ENCODE measurements at places on chromosomes 4 and X.

DNA sequence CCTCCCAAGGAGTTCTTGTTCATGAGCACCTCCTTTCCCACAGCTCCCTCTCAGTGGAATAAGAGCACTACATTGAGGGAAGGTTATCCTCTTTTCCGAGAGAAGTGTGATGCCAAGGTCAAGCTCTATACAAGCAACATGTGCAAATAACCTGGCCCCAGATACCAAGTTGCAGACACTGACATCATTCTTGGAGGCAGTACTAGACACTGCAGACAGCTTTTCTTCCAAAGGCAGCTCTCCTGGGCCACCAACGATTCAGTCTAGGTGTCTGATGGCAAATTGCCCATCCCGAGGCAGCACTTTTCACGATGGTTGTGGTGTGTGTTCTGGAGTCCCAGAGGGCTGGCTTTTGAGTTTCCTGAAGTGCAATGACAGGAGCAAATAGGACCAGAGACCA lies 384.9 kb downstream of the TLL1 start:
- DNase-seq, result no peak

GRCh38 chrX:43897290-43897689 lies 15.0 kb upstream of the MAOB start:
- no peak for DNase-seq

- DNase-seq, result no peak
Observed at GRCh38 chrX:830532-830931, 199.9 kb downstream of the SHOX start.

GRCh38 chr4:72975488-72975784 lies 94.1 kb downstream of the COX18 start:
- DNase-seq, result no peak

DNA sequence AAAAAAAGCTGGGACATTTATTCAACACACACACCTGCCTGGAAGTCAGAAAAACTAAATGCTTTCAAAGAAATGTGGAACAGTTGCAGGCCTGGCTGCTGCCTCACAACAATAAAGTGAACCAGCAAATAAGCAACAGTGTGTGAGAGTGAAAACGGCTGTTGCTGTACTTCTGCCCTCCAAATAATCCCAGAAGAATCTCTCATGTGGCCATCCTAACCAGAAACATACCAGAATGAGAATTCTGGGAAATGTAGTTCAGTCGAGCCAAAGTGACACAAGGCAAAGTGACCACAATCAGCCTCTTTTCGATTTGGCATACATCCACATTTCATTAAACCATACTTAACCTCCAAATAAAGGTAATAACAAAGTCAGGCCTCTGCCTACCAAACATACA lies 204.5 kb downstream of the SLC7A11 start:
- DNase-seq, result no peak

DNA sequence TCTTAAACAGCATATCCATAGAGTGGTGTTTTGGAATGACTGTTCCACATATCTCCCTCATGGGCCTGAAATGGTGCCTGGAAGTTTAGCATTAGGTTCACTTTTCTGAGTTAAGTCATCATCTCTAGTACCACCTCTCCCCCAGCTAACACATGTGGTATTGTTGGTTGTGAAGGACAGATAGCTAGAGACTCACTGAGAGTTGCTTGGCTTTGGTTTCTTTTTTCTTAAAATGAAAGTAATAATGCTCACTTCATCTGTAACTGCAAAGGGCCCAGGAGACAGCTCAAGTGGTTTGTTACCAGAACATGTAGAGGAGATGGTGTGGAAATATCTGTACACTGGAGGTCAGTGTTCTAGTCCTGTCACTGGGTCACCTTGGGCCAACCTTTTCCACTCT lies 90.9 kb downstream of the EFNB1 start:
- DNase-seq, result no peak

- DNase-seq, result no peak
Observed at GRCh38 chr4:184433258-184433892, 41.0 kb downstream of the IRF2 start.

DNA sequence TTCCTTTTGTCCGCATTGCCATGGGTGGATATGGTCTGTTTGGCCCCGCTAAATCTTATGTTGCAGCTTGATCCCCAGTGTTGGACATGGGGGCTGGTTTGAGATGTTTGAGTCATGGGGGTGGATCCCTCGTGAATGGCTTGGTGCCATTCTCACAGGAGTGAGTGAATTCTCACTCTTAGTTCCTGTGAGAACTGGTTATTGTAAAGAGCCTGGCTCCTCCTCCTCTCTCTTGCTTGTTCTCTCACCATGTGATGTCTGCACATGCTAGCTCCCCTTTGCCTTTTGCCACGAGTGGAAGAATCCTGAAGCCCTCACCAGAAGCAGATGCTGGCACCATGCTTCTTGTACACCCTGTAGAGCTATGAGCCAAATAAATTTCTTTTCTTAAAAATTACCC lies 22.6 kb upstream of the STBD1 start:
- no peak for DNase-seq

GRCh38 chr4:26899991-26900390 lies 39.4 kb downstream of the STIM2 start:
- no peak for DNase-seq

GRCh38 chr4:60396341-60397049 lies 803.6 kb upstream of the ADGRL3 start:
- no peak for DNase-seq

GRCh38 chrX:97987979-97988378 lies 1104.3 kb downstream of the RPA4 start:
- no peak for DNase-seq

- DNase-seq, result no peak
Observed at GRCh38 chr4:133969202-133969848, 232.3 kb downstream of the PABPC4L start.

DNA sequence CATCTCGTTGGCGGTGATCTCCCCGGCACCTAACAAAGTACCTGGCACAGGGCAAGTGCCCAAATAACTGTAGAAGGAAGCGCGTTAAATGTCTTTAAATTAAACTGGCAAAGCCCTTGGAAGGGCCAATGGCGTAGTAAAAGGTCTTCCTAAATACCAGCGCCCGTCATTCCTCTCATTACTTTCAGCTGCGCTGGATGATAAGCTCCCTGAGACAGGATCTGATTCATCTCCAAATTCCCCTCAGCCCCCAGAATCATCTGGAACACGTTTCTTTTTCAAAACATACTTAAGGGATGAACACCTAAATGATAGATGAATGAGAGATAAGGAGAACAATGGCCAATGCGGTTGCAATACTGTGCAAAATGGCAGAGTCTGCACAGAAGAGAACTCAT lies 95.1 kb downstream of the AFAP1 start:
- no peak for DNase-seq

DNA sequence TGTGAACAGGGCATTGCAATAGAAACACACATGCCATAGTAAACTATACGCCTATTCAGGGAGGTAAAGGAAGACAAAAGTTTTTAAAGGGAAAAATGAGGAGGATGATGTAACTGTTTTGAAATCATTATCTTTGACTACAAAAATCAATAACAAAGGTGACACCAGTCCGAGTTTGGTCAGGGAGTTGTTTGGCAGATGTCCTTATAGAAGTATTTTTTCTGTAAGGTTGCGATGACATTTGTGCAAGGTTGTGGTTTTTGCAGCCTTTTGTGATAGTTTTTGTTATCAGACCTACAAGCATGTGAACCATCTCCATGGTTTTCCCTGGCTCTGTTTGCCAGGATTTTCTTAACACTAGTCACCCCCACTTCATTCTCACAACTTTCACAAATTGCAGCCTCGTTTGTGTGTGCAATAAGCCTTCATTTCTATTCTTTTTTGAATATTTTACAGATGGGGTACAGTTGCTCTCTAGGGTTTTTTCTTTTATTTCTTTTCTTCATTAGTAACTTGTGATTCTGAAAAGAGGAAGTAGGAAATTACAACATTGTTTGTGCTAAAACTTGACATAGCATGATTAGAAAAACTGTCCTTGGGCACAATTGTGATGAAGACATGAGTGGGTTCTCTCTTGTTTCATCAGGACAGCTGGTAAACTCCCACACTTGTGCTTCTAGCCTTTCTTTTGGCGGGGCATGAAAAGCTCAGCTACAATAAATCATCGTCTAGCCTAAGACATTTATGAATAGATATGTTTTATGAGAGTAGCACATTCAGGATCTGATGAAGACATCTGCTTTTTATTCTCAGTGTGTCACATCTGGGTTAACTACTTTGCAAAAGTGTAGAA lies 60.2 kb upstream of the PNPLA4 start:
- DNase-seq, result no peak

GRCh38 chrX:105013719-105014118 lies 206.8 kb downstream of the TEX13A start:
- DNase-seq, result no peak

- DNase-seq, result no peak
Observed at GRCh38 chr4:139458999-139459398, 5.1 kb downstream of the RAB33B start.

GRCh38 chr4:85776579-85776978 lies 301.6 kb downstream of the ARHGAP24 start:
- no peak for DNase-seq

GRCh38 chr4:176001151-176002006 lies 64.3 kb upstream of the WDR17 start:
- peak; percentile 57 for DNase-seq

- no peak for DNase-seq
Observed at GRCh38 chr4:8662776-8663175, 70.2 kb downstream of the CPZ start.

GRCh38 chr4:96035727-96036126 lies 195.8 kb downstream of the PDHA2 start:
- no peak for DNase-seq

GRCh38 chr4:149077181-149077580 lies 635.0 kb upstream of the NR3C2 start:
- DNase-seq, result no peak

DNA sequence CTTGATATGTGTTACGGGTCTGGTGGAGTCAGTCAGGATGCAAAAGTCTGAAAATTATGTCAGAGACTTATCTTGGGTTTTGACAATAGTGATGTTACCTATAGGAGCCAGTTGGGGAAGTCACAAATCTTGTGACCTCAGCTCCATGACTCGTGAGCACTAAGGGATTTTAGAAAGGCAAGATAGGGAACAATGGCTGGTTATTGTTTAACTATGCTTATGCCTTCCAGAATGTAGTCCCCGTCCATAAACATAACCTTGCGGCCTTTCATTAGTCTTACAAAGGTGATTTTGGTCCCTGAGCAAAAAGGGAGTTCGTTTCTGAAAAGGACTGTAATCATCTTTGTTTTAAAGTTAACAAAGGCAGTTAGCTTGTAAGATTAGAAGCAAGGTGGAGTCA lies 23.9 kb upstream of the GATB start:
- DNase-seq, result no peak

DNA sequence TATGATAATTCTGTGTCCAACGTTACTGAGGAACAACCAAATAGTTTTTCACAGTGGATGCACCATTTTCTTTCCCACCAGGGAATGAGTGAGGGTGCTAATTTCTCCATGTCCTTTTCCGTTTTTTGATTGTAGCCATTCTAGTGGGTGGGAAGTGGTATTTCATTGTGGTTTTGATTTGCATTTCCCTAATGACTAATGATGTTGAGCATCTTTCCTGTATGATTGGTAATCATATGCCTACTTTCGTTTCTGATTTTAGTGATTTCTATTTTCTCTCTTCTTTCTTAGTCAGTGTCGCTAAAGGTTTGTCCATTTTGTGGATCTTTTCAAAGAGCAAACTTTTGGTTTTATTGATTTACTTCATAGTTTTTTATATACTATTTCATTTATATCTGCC lies 32.1 kb upstream of the TEX13D start:
- no peak for DNase-seq

DNA sequence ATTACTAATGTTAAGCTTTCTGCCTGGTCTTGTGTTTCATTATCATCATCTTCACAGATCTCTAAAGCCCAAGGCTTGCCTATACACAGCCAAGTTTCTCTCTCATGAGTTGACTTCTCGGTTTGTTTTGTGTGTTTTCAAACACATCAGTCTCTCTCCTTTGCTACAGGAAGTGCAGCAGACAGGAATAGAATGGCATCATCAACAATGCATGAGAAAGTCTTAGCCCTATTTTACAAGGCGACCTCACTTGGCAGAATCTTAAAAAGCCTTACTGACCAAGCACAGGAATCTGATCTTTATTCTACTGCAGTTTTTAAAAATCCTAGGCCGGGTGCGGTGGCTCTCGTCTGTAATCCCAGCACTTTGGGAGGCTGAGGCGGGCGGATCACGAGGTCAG lies 36.8 kb downstream of the CC2D2A start:
- DNase-seq, result no peak

GRCh38 chrX:45502396-45502795 lies 301.7 kb upstream of the DIPK2B start:
- no peak for DNase-seq

GRCh38 chr4:78512357-78512920 lies 39.1 kb upstream of the ANXA3 start:
- DNase-seq, result no peak

DNA sequence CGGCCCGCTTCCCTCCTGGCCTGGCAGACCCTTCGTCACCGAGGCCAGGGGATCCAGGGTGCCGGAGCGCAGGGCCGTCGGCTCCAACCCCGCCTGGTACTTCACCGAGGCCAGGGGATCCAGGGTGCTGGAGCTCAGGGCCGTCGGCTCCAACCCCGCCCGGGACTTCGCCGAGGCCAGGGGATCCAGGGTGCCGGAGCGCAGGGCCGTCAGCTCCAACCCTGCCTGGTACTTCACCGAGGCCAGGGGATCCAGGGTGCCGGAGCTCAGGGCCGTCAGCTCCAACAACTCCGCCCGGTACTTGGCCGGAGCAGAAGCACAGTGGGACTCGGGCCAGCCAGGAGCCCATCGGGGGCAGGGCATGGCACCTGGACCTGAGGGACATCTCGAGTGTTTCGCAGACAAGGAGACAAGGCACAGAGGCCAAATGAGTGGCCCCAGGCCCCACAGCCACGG lies 85.1 kb downstream of the FAM53A start:
- DNase-seq, result no peak

GRCh38 chr4:82712561-82712960 lies 86.0 kb downstream of the SCD5 start:
- no peak for DNase-seq

DNA sequence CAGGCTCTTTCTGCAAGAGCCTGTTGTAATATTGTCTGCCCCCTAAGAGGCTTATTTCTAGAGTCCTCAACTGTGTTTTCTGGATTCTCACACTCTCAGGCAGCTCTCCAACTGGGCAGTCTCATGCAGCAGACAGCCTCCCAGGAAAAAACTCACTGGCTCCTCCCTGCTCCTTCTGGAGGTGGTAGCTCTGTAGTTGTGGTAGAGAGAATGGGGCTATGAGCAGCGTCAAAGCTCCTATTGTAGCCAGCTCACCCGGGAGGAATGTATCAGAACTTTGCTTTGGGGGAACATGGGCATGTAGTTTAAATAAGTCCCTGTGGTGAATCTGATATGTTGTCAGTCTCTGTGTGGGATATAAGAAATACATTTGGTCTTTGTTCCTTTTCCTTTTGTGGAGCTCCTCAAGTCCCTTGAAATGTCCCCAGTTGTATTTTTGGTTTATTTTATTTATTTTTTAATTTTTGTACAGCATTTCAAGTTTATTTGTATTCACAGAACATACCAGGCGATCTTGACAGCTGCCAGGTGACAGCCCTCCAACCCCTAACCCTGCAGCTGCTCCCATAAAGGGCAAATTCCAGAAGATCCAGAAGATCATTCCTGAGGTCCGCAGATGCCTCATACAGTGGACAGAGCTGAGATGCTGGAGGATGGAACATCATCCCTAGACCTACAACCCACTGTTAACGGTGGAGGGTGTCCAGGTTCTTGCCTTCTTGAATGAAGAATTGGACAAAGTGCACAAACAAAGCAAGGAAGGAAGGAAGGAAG lies 45.7 kb downstream of the TRIM61 start:
- no peak for DNase-seq

- DNase-seq, result no peak
Observed at GRCh38 chr4:111045992-111046391, 423.1 kb upstream of the PITX2 start.

- DNase-seq, result no peak
Observed at GRCh38 chr4:147734496-147734895, 2.6 kb downstream of the ARHGAP10 start.
